ENCODE measurements at places on chromosomes 11 and 22.
A peak's percentile ranks its signal among the peaks of the same experiment; 100 is the strongest.

- DNase-seq = peak; percentile 22
Observed at GRCh38 chr22:36160499-36160942, at the start of gene APOL3. Gene APOL3 (minus strand): TSS chr22:36160755. CDS start chr22:36149055, 11,700 bp downstream.

- no peak for DNase-seq
Observed at GRCh38 chr11:107044503-107044902, 26.2 kb upstream of the GUCY1A2 start.

DNA sequence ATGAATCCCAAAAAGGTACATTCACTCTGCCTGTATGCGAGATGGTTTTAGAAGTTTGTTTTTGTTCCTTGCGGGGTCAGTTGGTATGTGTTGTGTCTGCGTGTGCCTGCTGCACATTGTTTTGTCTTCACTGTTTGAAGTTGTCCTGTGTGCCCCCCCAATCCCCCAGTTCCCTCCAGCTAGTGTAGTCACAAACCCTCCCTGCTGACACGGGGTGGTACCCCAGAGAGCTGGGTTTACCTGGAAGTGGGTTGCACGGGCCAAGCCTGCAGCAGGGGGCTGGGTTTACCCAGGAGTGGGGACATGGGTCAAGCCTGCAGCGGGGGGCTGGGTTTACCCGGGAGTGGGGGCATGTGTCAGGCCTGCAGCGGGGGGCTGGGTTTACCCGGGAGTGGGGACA is 22.2 kb downstream of the CTTN start:
- DNase-seq = no peak

GRCh38 chr11:64208086-64208795 is 1.7 kb downstream of the FERMT3 start:
- no peak for DNase-seq

GRCh38 chr11:35427071-35427470 is 7.7 kb upstream of the SLC1A2 start:
- DNase-seq = no peak

DNA sequence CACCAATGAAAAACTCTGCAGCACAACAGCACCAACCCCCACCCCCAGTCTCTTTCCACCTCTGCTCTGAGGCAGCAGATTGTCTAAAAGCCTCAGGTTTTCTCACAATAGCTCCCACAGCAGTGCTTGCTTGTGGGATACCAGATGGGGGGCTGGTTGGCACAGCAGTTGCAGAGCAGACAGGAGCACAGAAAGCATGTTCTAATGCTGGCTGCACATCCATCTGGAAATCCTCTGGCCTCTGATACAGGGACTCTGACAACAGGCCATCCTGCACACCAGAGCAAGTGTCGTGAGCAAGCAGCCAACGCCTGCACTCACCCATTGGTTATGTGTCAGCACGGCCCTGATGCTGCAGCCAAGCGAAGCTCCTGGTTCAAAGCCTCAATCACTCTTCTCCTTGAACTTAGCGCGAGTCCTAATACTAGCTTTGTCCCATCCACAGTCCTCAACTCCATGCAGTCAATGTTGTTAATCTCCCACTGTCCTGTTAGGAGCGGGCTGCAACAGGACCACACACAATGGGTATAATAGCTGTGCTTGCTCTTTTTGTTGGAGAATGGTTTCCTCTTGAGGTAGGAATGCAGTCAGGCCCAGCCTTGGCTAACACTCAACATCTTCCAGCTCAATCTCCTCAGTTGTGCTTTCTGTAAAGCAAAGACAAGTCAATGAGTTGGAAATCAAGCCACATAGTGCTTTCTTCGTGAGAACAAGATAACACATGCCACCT is 30.3 kb downstream of the VSTM5 start:
- no peak for DNase-seq

DNA sequence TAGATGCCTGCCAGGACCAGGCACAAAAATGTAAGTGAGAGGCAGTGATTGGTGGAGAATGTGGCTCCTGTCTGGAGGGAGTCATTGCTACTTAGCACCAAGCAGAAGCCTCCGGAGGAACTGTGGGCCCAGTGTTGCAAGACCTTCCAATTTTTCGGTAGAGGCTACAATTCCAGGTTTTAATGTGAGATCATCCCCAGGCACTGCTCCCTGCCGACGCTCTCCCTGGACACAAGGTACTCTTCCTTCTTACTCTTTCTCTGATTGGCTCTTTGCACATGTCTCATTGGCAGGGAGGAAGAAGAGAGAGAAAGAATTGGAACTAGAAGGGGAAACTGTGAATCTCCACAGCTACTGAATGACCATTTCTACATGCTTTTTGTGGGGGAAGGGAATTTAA is 53.7 kb upstream of the EP300 start:
- no peak for DNase-seq

DNA sequence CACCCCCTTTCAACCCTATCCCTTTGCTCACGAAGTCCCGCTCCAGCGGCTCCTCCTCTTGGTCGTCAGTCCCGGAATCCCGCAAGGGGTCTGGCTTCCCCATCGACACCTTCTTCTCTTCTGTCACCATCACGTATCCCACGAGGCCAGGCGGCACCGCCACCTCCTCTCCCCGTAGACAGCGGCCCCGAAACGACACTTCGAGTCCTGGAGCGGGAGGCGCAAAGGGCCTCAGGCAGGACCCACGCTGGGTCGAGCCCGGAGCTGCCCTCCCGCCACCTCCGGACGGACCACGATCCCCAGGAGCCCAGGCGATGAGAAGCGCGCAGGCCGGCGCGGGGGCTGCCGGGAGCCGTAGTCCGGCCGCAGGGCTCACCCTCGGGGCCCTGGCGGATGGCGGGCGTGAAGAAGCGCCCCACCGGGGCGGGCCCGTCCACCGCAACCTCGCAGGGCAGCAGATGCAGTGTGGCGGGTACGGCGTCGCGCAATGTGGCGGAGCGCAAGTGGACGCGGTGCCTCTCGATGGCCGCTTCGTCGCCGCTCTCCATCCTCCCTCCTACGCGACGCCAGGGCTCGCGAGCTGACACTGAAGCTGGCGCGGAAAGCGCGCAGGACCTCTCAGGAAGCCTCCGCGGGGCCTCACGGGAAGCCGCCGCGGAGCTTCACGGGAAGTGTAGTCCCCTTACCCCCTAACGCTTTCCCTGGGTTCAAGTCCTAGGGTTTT is at the start of gene RNASEH2C:
RNASEH2C (minus strand) TSS at position 588 of the 724 bp plus-strand sequence; CDS start at position 548, 40 bp downstream.
- peak; percentile 55 for DNase-seq

GRCh38 chr11:119266063-119266462 is 50.9 kb downstream of the MCAM start:
- DNase-seq = no peak

DNA sequence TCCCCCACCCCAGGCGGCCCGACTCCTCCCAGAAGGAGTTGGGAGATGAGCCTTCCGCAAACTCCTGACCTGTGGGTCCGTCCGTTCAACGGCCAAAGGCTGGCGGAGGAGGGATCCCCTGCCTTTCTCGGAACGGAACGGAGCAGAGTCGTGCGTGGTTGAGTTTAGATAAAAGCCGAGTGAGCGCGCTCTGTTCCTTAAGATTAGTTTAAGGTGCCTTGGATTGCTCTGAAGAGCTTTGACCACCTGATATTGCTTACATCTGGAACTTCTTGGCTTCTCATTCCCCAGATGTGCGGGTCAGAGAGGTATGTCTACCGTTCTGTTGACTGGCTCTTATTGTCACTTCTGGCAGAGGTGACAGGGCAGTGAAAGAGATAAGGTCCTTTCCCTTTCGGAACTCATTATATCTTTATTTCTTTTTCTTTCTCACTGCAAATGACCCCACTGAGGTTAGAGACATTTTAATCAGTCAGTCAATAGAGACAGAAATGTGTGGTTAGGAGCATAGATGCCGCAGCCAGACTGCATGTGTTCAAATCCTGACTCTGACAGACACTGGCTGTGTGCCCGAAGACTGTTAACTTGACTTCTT is at the start of gene TRIM6:
TRIM6 (plus strand) TSS at position 31 of the 595 bp plus-strand sequence; CDS start at position 292, 261 bp downstream.
- no peak for DNase-seq

GRCh38 chr11:86888164-86889000 is 66.8 kb downstream of the FZD4 start:
- no peak for DNase-seq

- DNase-seq = no peak
Observed at GRCh38 chr11:121328176-121328966, 35.8 kb downstream of the SC5D start.

DNA sequence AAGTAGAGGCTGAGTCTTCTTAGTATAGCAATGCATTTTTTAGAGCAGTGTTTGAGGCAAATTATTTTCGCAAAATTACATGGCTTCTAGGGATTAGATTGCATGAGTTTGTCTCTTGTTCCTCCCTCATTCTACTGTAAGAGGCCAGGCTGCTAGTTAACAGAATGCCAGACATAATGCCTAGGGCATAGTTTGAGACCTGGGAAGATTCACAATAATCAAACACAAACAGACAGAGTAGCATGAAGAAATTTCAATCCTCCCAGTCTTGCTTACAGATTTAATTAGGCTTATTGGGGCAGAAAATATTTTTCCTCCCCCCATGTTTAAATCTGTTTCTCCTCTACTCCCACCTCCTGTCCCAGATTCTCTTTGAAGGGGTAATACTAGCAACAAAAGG is 48.3 kb downstream of the ARHGEF12 start:
- no peak for DNase-seq

- no peak for DNase-seq
Observed at GRCh38 chr11:36038541-36038940, 94.7 kb downstream of the LDLRAD3 start.

DNA sequence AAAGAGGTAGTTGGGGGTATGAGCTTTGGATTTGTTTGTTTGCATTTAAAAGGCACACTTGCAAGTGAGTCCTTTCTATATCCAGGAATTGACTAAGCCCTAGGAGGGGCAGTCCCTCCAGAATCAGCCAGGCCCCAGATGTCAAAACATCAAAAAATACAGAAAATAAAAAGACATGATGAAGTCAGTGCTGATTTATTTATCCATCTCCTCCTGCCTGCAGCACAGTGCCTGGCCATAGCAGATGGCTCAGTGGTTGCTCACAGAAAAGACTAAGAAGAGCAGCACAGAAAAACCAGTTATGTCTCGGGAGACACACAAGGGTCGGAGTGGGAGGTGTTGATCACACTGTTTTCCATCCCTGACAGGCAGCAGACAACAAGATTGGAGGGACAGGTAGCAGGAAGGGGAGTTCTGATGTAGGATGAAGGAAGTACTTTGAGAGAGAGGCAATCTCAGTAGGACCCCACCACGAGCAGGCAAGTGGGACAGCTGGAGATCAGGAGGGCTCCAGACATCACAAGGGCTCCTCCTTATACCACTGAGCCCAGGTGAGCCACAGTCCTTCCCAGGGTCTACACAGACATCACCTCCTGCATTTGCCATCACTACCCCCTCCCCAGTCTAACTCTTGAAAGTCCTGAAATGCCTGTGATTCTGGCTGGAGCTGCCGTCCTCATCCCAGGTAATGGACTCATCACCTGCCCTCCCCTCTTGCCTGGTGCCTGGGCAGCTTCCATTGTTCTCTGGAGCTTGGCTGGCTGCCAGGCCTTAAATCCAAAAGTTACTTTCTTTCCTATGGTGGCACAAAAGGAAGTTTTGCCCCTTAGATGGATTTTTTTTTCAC is 32.3 kb downstream of the TMPRSS5 start:
- no peak for DNase-seq

DNA sequence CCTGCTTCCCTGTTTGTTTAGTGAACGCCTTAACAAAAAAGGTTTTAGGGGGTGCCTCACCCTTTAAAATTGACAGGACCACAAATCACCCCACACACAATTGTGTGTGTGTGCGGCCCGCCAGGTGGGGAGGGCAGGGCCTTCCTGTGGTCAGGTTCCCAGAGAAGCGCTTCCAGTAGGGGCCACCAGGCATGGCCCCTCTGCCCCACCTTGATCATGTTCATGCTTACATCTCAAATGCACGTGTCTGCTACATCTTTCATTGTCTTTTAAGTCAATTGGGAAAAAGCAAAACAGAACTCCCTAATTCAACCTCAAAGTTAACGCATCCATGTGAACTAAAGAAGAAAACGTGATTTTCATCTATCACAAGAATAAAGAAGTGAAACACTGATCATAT is 1335.3 kb downstream of the TBC1D22A start:
- DNase-seq = no peak

DNA sequence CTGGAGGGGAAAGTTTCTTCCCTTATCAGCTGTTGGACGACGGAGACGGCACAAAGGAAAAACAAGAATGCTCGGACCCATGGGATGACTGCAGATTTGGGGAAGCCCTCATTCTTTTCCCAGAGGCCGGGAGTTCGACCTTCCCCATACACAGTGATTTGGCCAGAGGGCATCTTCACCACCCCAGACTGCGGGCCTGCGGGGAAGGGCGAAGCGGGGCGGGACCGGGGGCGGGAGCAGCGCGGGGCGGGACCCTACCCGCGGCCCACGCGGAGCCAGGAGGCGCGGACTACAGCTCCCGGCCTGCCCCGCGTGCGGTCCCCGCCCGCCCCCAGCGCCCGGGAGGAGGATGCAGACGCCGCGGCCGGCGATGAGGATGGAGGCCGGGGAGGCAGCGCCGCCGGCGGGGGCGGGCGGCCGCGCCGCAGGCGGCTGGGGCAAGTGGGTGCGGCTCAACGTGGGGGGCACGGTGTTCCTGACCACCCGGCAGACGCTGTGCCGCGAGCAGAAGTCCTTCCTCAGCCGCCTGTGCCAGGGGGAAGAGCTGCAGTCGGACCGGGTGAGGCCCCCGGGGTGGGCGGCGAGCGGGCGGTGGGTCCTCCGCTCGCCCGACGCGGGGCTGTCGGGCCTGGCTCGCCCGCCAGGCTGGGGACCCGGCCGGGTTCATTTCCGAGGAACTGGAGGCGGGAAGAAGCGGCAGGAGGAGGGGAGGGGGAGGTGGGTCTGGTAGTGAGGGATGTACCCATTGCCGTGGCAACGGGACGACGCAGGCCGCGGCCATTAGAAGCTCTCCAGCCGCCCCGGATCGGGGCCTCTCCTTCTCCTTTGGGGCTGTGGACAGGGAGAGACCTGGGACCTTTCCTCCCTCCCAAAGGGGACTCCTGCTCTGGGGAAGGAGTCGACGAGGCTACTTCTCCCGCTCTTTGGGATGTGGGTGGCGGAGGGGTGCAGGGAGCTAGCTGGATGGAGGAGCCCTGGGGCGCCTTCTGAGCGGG is at the start of gene KCTD17:
KCTD17 (plus strand) TSS at position 352 of the 995 bp plus-strand sequence; CDS start at position 371, 19 bp downstream.
- DNase-seq = peak; percentile 47

DNA sequence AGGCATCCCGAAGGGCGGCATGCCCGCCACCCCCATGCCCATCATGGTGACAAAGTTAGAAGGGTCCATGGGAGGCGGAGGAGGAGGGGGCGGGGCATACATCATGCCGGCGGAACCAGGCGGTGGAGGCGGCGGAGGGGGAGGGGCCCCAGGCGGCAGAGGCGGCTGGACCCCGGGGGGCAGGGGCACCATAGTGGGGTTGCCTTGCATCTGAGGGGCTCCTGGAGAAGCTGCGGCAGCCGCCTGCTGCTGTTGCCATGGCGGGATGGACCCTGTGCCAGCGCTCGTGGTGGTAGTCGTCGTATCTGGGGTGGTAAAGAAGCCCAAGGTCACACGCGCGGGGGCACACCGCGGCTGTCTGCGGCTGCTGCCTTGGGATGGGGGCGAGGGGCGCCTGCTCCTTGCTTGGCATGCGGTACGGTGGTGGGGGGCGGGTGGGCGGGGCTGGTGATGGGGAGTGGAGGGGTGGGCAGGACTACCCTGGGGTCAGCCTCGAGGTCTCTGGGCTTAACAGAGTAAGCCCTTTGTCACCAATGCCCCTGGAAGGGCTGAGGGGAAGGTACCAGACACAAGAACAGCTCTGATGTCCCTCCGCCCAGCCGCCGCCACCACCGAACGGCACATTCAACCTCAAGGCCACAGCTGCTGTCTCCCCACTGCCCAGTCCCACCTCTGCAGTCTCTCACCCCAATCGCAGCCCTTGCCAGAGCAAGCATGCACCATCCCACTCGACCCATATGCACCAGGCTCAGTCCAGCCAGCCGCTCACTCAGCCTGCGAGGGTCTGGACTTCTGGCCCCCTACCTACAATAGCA is 6.3 kb upstream of the PYGM start:
- no peak for DNase-seq

- no peak for DNase-seq
Observed at GRCh38 chr22:20211997-20212753, 55.9 kb downstream of the RTN4R start.

All from effector CD8-positive, alpha-beta T cell (primary cell).